ENCODE measurements at places on chromosomes 6 and 20.

- DNase-seq = no peak
Measured at GRCh38 chr6:66662721-66663507, 955.9 kb upstream of the EYS start.

- DNase-seq = peak; percentile 97
Measured at GRCh38 chr6:3068329-3069214, at the start of gene RIPK1. Gene RIPK1, plus strand, starts transcription at chr6:3068494. Its CDS starts 8,330 bp downstream, at chr6:3076824.

GRCh38 chr6:22334778-22335177 is 37.9 kb upstream of the PRL start:
- DNase-seq = peak; percentile 78

- DNase-seq = no peak
Measured at GRCh38 chr6:11854408-11855165, 76.0 kb upstream of the ADTRP start.

- peak; percentile 52 for DNase-seq
Measured at GRCh38 chr20:43840382-43841070, 74.1 kb upstream of the TOX2 start.

DNA sequence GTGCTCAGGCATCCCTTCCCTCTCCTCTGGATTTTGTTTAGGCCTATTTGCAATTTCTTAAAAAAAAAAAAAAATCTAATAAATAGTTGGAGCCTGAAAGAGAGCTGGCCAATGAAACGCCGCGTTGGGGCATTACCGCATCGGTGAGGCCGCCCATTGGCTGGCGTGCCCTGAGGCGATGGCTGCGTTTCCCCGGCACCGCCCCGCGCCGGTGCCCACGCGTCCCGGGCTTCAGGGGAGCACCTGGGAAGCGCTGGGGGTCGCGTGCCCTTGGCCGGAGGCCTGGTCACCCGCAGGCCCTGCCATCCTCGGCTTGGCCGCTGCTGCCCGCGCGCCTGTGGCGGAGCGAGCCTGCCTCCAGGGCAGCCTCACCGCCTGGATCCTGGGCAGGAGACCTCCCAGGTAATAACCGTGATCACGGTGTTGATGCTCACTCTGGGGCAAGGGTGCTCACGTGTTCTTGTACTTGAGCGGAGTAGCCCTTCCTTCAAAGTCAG is 155.4 kb downstream of the NRN1 start:
- DNase-seq = no peak

GRCh38 chr6:21476112-21476511 is 117.4 kb upstream of the SOX4 start:
- DNase-seq = no peak

DNA sequence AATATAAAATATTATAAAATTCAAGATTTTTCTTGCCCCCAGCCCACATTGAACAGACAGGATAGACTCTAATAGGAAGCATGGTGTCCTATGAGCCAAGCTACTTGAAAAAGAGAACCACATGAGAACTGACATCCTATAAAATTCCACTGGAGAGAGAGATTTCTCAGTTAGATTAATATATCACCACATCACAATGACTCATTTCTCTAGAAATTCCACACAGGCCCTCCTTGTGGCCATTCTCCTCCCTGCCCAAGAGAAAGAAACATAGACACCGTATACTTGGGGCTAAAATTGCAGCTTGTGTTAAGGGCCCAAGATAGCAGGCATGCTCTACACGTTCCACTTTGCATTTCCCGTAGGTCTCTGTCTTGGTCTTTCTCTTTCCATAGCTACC is 481.4 kb downstream of the PTPRT start:
- DNase-seq = no peak

- no peak for DNase-seq
Measured at GRCh38 chr6:68197356-68197755, 437.7 kb upstream of the ADGRB3 start.

DNA sequence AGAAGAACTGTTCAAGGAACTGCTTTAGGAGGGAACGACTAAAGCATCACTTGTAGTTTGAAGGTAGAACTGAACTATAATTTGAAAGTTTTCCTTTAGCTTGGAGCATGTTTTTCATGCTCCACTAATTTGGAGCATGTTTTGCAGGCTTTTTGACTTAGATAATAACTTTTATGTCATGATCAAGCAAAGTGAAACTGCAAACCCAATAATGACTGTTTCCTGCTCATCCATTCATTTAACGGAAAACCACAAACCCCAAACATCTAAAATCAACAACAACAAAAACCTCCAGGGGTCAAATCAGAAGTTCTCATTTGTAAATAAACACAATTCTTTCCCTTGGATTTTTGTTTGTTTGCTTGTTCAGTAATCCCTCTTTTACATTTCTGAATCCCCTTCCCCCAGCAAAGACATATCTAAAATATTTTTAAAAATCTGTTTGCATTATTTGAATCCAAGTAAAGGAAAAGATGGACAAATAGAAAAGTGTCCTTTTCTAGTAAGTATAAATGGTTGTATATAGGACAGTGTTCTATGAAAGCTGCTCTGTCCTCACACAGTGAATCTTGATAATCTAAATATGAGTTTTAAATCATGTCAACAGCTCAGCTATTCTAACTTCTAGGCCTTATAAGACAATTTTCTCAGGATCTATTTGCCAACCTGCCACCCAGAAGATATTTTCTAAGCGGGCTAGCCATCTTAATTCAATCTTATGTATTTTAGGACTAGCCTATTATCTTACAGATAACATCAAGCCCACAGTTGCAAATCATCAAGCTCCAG is 2.6 kb downstream of the SIM1 start:
- peak; percentile 30 for DNase-seq

- DNase-seq = peak; percentile 68
Measured at GRCh38 chr20:38658879-38659596, 57.4 kb downstream of the ARHGAP40 start.

DNA sequence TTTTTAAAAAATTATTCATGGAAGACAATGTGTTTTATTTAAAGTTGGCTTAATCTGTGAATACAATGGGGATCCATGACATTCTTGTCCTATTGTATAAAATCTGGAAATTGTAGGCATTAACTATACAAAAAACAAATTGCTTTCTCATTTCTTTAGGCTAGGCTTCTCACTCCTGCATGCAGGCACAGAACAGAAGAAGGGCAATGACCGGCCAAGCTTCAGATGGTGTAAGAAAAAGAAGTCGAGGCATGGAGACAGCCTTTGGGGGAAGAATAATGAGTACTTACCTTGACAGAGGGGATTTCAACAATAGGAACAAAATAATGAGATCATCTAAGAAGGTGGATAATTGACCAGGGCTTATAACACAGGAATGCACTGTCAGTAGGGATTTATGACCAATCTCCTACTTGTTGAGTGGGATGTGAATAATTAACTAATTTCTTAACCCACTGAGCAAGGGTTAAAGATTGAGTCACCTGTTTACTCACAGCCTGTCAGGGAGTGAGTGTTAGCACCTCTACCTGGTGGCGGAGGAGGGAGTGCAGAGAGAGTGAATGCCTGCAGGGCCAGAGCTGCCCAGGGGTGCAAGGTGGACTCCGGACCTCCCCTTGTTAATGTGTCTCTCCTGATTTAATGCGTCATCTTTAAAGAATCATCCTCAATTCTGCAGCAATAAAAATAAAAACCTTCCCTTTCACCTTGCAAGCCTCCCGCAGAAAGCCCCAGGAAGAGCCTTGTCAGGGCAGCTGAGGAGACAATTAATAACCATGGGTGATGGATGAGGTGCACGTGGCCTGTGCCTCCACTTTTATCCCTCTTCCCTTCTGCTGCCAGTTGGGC is 3.9 kb downstream of the SLC22A2 start:
- no peak for DNase-seq

GRCh38 chr6:20631549-20631924 is 97.3 kb downstream of the CDKAL1 start:
- no peak for DNase-seq

GRCh38 chr6:137880746-137881521 is 13.9 kb downstream of the TNFAIP3 start:
- no peak for DNase-seq

- DNase-seq = no peak
Measured at GRCh38 chr20:15047042-15047441, 709.6 kb upstream of the FLRT3 start.

DNA sequence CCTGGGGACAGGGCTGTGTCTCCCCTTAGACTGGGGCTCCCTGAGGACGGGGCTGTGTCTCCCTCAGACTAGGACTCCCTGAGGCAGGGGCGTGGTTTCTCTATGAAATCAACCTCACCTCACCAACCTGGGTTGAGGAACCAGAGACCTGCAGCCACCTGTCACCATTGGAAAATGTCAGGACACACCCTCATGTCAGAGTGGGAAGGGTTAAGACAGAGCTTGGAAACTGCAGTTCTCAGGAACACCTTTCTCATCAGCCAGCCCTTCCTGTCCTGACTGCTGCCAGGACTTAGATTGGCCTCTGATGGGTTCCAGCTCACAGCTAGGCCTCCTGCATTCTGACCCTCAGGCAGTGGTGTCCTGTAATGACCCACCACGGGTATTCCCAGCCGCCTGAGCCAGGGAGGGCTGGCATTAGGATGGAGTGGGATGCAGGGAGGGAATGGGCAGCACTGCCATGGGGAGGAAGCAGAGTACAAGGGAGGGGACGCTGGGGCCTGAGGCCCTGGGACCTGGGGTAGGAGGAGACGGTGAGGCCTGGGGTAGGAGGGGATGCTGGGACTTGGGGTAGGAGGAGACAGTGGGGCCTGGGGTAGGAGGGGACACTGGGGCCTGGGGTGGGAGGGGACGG is 76.3 kb downstream of the MRPL14 start:
- DNase-seq = no peak

DNA sequence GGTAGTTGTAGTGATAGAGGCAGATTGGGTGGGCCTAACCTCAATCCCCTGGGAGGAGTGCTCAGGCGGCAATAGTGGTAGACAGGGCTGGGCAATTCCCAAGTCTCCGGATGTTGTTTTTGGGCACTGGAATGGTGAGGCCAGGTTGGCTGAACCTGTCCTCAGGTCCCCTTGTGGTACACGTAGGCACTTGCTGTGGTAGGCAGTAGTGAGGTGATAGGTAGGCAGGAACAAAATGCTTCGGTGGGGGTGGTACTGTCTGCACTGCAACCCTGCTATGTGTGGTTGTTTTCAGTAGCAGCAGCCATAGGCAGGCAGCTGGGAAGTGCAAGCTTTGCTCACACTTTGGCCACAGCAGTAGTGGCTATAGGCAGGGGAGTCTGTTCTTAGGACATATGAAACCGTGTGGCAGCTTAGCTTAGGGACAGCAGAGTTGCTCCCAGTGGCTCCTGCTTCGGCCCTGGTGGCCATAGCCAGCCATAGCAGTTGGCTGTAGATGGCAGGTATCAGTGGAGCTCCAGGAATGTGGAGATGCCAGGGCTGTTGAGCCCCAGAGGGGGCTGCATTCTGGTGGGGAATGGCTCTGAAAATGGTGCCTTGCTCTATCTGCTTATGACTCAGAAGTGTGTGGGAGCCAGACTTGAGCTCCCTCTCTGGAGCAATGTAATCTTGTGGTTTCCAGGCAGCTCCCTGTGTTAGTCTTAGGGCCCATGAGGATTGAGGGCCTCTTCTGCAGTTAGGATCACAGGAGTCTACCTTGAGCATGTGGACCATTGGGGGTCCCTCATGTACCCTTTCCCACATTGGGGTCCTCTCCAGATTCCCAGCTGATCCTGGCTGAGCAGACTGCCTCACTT is 241.8 kb upstream of the BMP2 start:
- DNase-seq = no peak

- peak; percentile 30 for DNase-seq
Measured at GRCh38 chr20:44572551-44573500, 9.6 kb upstream of the PKIG start.

- peak; percentile 69 for DNase-seq
Measured at GRCh38 chr20:49608752-49609670, 41.1 kb upstream of the PTGIS start.

GRCh38 chr6:75116946-75117345 is 88.9 kb downstream of the COL12A1 start:
- no peak for DNase-seq

DNA sequence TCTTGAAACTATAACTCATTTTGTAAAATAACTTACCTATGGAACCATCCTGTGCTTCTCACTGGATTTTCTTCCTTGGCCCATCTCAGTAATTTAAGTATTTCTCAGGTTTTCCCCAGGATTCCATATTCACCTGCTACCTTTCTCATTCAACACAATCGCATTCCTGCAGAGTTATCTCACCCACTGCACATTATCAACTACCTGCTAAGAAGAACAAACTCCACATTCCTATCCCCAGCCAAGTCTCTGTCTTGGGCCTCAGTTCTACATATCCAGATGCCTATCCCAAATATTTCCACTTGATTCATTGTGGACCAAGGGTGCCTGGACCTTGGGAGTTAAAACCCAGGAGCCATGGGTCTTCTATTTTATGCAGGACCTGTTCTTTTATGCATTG is 60.2 kb upstream of the KCNQ5 start:
- DNase-seq = peak; percentile 69

GRCh38 chr20:53631909-53632662 is 38.4 kb upstream of the ZNF217 start:
- DNase-seq = no peak

Data from OCI-M1 (cell line).